ENCODE measurements at places on chromosomes 4 and X.

- DNase-seq = peak; percentile 52
These were observed 13.5 kb downstream of the TIMP1 start for GRCh38 chrX:47595716-47596251.

DNA sequence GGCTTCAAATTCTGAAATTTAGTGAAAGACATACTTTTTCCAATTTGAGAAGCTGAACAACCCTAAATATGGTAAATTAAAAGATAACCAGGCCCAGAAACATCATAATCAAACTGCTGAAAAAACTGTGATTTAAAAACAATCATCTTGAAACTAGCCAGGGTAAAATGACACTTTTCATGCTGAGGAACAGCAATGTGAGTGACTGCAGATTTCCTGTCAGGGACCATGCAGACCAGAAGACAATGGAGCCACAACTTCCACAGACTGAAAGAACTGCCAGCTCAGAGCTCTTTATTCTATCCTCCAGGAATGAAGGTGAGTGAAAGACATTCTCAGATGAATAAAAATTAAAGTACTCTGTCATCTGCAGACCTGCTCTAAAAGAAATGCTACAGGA, 73.3 kb downstream of the NAT8L start:
- DNase-seq = no peak

- DNase-seq = no peak
These were observed 79.8 kb downstream of the NSUN7 start for GRCh38 chr4:40829586-40829985.

- DNase-seq = no peak
These were observed 35.0 kb upstream of the APLN start for GRCh38 chrX:129689796-129690195.

- DNase-seq = no peak
These were observed 193.7 kb upstream of the PSAPL1 start for GRCh38 chr4:7628432-7628831.

DNA sequence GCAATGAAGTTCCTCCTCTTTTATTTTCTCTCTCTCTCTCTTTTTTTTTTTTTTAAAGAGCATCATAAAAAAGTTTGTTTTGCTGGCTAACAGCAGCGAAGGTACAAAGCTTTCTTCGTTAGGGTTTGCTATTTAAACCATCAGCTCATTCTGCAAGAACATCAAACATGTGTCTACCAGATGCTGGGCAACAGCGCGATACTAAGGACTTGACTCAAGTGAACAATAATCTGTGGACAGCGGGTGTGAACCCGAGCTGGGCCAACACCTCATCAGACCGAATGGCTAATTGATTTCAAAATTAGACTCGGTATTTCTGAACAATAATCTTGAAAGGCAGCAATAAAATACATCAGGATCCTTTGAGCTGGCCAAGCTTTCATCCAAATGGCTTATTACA, 246.4 kb downstream of the FBXO8 start:
- DNase-seq = peak; percentile 9

GRCh38 chr4:8381814-8382581, 58.5 kb downstream of the ACOX3 start:
- no peak for DNase-seq

- DNase-seq = no peak
These were observed 51.1 kb downstream of the DMD start for GRCh38 chrX:33160273-33160672.

DNA sequence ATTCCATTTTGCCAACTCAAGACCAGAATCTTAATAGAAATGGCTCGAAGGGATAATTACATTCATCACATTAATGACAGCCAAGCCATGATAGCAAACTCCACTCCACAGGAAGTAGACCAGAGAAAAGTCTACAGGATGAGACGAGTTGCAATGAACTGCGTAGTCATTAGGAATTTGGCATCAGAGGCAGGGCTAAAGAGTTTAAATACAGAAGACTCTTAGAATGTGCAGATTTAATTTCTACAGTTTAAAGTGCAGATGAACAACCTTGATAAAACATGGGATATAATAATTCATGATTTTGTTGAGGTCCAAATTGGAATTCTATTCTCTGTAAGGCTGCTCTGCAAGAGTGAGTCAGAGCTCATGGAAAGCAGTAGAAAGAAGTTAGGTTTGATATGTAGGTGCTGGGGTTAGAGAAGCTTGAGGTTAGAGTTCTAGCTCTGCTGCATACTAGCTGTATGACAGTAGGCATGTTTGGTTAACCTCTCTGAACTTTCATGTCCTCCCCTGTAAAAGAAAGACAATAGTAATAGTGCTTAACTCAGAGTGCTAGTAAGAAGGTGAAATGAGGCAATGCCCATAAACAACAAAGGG, 32.2 kb downstream of the LNX1 start:
- peak; percentile 66 for DNase-seq

GRCh38 chrX:46635186-46635585, 61.6 kb downstream of the CHST7 start:
- DNase-seq = no peak

GRCh38 chrX:13093529-13094140, 49.2 kb upstream of the FAM9C start:
- DNase-seq = no peak

DNA sequence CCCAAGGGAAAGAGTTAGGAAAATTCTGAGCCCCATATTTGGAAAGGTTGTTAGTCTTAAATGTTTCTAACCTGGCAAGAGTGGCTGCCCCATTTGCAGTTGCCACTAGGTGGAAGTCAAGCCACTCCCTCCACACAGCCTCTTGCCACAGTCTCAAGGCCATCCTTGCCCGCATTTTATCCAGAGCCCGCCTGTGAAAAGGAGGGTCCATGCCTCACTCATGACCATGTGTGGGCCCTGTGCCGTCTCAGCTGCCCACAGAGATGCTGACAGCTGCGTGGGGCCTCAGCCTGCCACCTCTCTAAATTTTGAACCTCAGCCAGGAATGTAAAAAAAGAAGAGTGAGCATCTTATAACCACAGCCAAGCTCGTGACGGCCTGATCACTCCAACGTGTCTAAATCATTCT, 201.5 kb upstream of the FAM241A start:
- peak; percentile 48 for DNase-seq

DNA sequence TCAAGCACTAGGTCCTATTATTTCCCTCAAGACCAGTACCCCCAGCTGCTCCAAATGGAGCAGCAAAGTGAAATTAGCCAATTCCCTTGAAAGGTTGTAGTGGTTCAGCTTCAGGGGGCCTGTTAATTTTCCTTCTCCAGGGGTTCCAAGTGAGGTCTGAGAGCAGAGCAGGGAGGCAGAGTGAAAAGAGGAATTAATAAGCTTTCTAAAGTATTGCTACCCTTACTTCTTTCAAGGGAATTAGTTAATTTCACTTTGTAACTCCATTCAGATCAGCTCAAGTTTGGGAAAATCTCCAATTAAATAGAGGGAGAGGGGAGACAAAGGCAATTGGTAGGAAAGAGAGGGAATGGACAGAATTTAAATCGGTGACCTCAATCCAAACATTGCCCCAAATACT, 78.7 kb upstream of the SLC7A11 start:
- no peak for DNase-seq

DNA sequence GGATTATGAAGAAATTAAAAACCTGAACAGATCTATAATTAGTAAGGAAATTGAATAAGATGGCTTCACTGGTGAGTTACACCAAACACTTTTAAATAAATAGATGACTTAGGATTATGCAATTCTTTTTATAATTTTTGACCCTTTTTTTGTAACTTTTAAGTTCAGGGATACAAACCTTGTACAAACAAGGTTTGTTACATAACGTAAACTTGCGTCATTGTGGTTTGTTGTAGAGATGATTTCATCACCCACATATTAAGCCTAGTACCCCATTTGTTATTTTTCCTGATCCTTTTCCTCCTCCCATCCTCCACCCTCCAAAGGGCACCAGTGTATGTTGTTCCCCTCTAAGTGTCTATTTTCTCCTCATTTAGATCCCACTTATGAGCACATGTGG, 75.7 kb downstream of the CPEB2 start:
- DNase-seq = peak; percentile 19

DNA sequence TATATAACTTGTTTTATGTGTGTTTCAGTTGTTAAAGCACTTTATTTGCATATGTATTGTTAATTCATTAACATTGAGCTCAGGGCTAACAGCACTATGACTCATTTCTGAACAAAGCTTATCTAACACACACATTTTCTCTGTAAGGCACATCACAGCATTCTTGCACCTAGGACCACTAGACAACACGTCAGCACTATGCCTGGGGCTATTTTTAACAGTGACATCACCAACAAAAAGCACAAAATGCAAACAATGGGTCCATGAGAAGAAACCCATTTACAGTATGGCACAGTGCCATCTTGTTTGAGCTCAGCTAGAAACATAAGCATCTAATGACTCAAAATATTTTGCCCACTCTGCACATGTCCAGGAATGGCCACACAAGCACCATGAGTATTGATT, 124.4 kb downstream of the RELL1 start:
- peak; percentile 5 for DNase-seq

DNA sequence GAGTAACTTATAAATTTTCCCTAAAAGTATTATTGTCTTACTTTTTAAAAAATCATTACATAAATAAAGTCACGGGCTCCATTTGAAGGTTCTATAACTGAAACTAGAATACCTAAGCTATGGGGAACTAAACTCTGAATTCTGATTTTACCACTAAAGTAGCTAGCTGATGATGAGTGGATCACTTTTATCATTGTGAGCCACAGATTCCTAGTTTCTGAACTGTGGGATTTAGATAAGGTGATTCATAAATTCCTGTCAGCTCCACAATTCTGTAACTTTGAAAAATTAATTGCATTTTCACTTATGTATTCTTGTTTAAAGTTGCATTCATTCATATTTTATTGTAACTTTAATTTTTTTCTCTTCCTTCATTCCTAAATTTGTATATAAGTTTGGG, 540.9 kb downstream of the GBA3 start:
- DNase-seq = no peak

DNA sequence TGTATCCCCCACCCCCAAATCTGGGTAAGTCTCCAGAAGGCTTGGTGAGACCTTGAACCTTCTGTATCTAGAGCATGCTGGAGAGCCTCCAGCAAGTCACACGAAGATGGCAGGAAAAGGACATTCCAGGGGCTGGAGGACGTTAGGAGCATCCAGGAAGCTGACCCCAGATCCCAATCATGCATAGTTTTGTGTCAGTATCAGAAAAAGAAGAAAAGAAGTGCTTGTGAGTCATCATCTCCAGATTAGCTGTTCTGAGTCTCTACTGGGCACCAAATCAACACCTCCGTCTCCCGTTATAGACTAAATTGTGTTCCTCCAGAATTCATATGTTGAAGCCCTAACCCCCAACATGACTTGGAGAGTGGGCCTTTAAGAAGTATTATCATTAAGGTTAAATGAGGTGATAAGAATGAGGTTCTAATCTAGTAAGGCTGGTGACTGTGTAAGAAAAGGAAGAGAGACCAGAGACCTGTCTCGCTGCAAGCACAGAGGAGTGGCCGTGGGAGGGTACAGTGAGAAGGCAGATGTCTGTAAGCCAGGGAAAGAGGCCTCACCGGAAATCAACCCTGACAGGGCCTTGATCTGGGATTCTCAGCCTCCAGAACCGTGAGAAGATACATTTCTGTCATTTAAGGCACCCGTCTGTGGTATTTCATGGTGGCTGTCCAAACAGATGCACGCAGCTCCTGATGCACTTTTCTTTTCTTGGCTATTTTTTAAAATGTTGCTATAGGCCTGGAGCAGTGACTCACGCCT, 38.1 kb upstream of the CLDN24 start:
- DNase-seq = peak; percentile 76

- no peak for DNase-seq
These were observed 9.8 kb upstream of the MSN start for GRCh38 chrX:65657659-65658058.

DNA sequence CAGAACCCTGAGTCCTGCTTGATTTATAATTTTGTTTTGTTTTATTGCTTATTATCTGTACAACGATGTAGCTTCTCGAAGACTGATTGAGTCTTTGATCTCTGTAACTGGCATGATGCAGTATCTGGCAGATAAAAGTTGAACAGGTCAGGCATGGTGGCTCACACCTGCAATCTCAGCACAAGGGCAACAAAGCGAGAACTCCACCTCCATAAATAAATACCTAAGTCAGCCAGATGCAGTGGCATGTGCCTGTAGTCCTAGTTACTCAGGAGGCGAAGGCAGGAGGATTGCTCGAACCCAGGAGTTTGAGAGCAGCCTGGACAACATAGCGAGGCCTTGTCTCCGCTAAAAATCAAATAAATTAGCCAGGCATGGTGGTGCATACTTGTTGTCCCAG, 15.7 kb upstream of the WDR19 start:
- no peak for DNase-seq

DNA sequence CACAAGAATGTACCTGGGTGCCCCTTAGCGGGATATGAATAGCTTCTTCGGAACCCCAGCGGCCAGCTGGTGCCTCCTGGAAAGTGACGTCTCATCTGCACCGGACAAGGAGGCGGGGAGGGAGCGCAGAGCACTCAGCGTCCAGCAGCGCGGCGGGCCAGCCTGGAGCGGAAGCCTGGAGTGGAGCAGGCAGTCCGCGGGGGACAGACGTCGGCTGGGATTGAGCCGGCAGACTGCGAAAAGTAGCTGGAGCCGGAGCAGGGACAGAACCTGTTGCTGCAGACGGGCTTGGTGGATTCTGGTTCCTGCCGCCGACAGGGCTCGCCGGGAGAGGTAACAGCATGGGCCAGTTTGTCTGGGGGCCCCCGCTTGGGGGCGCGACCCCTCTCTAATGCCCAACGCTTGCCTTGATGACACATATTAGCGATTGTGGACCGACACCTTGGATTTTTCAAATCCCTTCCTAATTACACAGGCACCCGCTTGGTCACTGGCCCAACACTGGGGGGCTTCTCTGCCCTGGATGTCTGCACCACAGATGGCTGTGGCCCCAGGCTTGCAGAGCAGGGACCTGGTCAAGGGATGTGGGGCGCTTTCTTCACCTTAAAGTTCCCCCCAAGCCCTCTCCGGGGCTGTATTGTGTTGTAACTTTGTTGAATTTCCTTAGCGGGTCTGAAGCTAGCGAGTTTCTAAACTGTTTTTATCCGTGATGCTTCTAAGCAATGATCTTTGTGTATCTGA, at the start of gene NPFFR2:
NPFFR2 (plus strand) TSS at position 133 of the 741 bp plus-strand sequence. CDS start 96,592 bp downstream, outside the sequence.
- peak; percentile 10 for DNase-seq

DNA sequence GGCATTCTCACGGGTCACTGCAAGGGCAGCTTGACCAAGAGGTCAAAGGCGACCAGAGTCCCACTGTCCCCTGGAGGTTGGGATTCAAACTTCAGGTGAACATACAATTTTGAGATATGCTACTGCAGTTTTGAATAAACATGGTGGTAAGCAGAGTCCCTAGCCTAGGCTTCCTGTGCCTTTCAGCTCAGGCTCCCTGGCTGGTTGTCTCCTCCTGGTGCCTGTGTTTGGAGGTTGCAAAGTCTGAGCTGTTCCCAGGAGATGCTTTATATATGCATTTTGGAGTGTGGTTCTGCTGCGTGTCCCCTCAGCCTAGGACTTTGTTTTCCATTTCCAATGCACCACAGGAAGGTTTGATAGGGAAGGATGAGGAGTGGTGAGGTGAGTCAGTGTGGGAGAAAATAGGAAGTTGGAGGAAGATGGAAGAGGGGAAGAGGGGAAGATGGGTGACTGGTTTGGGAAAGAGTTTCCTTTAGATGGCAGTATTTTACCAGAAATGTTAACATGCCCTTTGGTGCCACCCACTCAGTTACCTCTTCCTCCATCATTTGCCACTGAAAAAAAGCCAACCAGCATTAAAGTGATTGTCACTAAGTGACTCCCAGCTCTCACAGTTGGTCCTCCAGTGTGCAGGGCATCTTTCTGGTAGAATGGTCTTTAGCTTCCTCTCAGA, 211.7 kb upstream of the AGTR2 start:
- no peak for DNase-seq

GRCh38 chrX:12162420-12162819, 24.1 kb downstream of the FRMPD4 start:
- DNase-seq = no peak

All from fibroblast of upper back skin (primary cell).